ENCODE measurements at places on chromosomes 3 and 15. TPM values are rescaled to one million over a fixed set of nuclear protein-coding genes. Genes with fewer than 3 reads are reported as not detected.

GRCh38 chr3:126040386-126040785 lies 43.5 kb downstream of the SLC41A3 start:
- ATAC-seq, result no peak

OXTR gene
- total RNA-seq, result 0.36 TPM

SERPINI2 gene
- 0.25 TPM for total RNA-seq

DNA sequence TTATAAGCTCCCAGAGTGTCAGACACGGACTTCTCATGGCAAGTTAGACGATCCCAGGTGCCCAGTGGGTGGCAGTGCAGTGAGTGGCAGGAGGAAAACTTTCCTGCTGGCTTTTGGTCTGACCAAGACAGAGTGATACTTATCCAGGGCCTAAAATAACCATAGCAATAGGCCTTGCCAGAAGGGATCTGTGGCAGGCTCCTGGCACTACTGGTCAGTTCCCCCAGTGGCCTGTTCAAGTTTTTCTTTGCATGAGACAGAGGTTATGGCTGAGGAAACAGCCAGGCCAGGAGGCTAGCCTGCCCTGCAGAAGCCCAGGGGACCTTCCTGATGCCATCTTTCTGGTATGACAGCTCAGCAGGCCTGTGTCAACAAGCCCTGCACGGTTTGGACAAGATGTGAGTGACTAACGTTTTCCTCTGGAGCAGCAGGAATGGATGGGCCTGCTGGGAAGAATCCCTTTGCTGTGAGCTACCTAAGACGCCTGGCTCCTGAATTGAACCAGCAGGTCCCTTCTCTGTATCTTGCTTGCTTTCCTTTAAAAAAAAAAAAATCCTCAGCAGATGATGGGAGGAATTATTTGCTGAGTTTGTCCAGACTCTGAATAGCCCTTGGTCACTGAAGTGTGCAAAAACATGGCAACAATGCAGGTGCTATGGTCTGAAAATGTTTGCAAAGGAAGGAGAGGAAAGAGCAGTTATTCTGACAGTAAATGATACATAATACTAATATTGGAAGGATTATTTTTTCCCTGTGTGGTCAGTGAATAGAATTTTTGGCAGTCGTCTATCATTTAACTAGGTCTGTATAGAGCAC lies 18.0 kb downstream of the SCG5 start:
- no peak for ATAC-seq

CLRN1 gene
- 9.1 TPM for total RNA-seq

PARL gene
- total RNA-seq, result 72.2 TPM

DNA sequence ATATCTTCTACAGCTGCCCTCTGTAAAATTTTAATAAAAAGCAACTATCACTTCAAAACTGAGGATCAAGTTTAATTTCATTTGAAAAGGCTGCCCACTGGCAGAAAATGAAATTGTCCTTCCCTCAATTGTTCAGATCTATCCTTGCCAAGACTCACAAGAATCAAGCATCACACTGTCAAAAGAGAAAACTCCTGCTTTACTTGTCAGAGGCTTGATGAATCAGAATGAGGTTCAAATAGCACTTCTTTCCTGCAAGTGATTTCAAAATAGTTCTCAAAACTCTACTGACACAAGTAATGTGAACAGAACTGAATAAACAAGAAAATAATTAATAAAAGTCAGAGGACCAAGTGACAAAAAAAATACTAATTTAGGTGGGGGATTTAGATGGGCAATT lies 70.6 kb downstream of the GOLIM4 start:
- ATAC-seq, result no peak

- ATAC-seq, result no peak
These were observed 26.8 kb downstream of the EOGT start for GRCh38 chr3:68986496-68987208.

DNA sequence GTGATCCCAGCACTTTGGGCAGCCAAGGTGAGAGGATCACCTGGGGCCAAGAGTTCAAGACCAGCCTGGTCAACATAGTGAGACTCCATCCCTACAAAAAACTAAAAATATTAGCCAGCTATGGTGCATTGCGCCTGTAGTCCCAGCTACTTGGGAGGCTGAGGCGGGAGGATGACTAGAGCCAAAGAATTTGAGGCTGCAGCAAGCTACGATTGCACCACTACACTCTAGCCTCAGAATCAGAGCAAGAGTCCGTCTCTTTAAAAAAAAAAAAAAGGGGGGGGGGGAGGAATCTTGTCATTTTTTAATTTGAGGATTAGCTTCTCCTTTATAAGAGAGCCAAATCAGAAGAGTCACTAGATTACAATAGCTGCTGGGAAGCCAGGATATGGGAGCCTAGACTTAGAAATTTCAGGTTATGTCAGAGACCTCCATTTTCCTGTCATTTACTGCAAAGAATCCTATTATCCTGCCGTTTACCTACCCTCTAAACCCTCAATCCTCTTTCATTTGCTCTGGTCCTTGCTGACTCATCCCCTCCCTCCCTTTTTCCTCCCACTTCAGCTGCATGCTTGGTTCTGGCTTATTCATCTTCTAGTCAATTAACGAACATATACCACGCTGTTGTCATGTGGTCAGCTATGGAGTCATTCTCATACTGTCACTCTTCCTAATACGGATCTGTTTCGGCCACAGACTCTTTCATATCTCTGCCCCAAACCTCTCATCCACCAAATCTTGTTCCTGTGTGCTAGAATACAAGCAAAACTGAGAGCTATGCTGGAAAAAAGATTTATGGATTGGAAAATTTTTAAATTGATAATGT lies 83.8 kb upstream of the PPIB start:
- peak; percentile 98 for ATAC-seq

HRG gene
- 0.13 TPM for total RNA-seq

RBMS3 gene
- 36.3 TPM for total RNA-seq

DNA sequence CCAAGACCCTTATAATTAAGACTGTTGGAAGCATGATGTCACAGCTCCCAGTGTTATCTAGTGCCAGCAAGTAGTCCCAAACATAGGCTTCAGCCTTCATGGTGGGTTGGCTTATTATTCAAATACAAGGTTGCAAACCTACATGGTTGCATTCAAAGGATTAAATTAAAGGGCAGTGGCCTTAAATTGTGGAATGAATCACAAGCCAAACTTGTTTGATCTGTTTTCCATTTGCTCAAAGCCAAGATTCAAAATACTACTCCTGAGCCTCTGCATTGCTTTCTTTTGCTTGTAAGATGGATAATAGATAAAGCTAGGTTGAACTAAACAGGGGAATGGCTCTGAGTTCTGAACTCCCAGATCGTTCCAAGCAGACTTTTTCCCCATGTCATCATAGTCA lies 52.4 kb upstream of the GNB4 start:
- ATAC-seq, result no peak

CNTN3 gene
- 11.2 TPM for total RNA-seq

DNA sequence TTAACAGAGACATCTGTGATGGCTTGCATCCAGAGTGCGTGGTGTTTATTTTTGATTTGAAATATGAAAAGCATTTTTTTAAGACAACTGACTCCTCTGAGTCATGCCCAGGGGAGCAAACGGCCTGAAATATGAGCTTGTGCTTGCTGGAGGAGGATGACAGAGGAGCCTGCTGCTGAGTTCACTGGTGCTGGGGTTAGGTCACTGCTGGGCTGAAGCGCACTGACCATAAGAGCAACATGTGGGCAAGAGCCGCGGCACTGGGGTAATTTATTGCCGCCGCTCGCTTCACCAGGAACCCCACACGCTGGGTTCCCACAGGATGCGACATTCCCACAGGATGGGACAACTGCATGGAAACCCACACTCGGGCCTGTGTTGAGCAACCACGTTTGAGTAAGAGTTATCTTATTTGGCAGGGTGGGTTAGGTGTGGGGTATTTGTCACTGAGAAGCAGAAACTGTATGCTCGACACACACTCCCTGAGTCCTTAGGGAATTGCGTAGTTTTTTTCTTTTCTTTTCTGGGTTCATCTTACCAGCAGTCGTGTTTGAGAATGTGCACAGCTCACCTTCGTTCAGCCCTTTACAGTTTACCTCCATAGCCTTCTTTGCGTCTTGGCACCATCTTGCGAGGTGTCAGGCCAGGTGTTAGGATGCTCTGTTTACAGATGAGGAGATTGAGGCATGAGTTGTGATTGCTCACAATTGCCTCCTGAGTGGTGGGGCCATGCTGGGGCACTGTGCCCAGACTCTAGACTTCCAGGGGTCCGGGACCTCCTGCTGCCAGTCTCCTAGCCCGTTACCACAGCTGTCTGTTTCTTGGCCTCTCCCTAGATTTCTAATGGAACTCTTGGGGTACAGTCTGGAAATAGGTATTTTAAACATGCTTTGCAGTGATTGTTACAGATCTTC lies 60.4 kb downstream of the SMAD3 start:
- peak; percentile 59 for ATAC-seq

GRCh38 chr15:74311734-74312444 lies 55.6 kb downstream of the CYP11A1 start:
- ATAC-seq, result no peak

- ATAC-seq, result no peak
These were observed 50.8 kb upstream of the CTNNB1 start for GRCh38 chr3:41148478-41148877.

LRTM1 gene
- total RNA-seq, result 0.75 TPM

- ATAC-seq, result no peak
These were observed 30.4 kb upstream of the OR4F6 start for GRCh38 chr15:101772921-101773320.

GRCh38 chr15:88917760-88918159 lies 4.6 kb upstream of the MFGE8 start:
- ATAC-seq, result no peak

- peak; percentile 70 for ATAC-seq
These were observed 134.0 kb downstream of the PGPEP1L start for GRCh38 chr15:98873441-98874218.

DNA sequence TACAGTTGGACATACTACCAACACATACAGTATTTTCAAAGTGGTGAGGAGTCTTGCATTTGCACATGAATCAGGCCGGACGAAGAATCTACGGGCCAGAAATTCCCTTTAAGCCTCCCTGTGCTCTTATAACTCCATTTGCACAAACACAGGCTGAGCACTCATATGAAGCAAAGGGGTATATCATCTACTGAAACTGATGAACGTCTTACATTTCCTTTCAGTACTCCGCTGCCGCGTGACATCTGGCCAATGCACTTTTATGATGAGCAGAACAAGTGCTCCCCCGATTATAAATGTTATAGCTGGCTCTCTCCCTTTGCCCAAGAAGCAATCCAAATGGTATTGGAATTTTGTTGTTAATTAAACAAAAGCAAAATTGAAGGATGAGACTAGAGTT lies 110.3 kb upstream of the ICE2 start:
- no peak for ATAC-seq

GRCh38 chr3:69199942-69200341 lies 77.5 kb upstream of the LMOD3 start:
- ATAC-seq, result no peak

DNA sequence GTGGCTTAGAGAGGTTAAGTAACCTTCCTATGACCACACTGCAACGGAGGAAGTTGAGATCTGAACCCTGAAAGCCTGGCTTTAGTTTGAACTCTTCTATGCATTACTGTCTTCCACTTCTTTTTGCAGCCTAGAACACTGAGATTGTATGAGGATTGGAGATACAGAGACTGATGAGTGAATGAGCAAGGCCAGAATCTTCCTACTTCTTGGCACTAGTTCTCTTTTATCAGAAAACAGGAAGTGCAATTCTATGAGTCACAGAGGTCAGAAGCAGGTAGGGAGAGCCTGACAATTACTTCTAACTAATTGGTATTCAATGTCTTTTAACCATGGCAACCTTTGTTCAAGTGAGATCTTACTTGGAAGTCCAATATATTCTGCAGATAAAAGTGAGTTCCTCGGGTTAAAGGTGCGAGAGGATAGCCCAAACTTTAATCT lies 219.0 kb downstream of the SHQ1 start:
- ATAC-seq, result no peak

DNA sequence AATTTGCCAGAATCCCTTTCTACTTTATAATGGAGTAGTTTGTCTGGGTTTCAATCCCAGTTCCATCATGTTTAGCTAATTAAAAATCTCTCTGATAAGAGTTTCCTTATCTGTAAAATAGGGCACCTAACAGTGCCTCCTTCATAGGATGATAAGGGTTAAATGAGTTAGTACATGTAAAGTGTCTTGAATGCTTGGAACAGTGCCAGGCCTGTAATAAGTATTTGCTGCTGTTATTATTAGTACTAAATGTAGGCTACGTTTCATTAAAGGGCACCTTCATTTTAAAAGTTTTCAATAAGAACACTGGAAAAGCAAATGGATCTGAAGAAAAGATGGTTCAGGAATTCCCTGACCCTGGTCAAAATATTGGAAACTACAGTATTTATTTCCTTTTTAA lies 11.8 kb upstream of the SLC2A2 start:
- no peak for ATAC-seq

MAGEL2 gene
- 7.9 TPM for total RNA-seq

Measured in motor neuron (in vitro differentiated cells).